ENCODE measurements at places on chromosomes 6 and 20. TPM values are rescaled to one million over a fixed set of nuclear protein-coding genes. Genes with fewer than 3 reads are reported as not detected.

The OR12D3 gene
- not detected for polyA plus RNA-seq

The CSE1L gene
- polyA plus RNA-seq, result 128 TPM

The TXNDC5 gene
- polyA plus RNA-seq, result 204 TPM

The HELZ2 gene
- 11.1 TPM for polyA plus RNA-seq

DNA sequence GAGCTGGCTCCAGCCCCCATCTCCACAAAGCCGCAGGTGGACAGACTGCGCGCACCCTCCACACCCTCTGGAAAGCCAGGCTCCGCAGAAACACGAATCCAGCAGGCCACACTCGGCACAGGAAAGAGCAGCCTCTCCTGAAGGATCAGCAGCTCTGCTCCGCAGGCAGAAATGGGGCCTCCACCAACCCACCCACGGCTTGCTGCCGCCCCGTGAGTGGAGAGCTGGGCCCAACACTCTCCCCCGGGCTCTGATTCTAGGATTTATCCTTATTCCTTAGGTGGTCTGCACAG lies 39.2 kb downstream of the TAF4 start:
- no peak for DNase-seq

- DNase-seq, result no peak
Observed at GRCh38 chr20:31979713-31980426, 11.9 kb downstream of the XKR7 start.

- DNase-seq, result no peak
Observed at GRCh38 chr20:23745247-23745646, 5.5 kb downstream of the CST1 start.

GRCh38 chr20:31691646-31692275 lies 30.9 kb downstream of the BCL2L1 start:
- DNase-seq, result no peak

GRCh38 chr6:40352527-40353170 lies 234.5 kb downstream of the LRFN2 start:
- no peak for DNase-seq
